CD4-positive, alpha-beta T cell treated with Interleukin-15 for 4 hours (primary cell): ENCODE measurements at places on chromosomes 6 and 20.

- DNase-seq, result no peak
Measured at GRCh38 chr6:147750413-147750812, 241.9 kb downstream of the SAMD5 start.

GRCh38 chr20:16451982-16452381 lies 121.3 kb downstream of the KIF16B start:
- DNase-seq, result no peak

DNA sequence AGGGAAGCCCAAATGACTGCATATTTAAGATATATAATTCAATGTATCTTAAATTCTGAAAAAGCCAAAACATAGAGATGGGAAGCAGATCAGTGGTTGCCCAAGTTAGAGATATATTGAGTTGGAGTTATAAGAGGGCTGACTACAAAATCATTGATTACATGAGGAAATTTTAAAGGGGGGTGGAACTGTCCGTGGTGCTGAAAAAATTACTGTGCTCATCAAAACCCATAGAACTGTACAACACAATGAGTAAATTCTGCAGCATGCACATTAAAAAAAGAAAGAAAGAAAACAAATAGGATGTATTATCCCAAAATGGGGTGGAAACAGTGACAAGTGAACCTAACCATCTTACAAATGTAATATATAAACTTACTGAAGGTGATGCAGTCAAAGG lies 100.9 kb downstream of the FUT9 start:
- no peak for DNase-seq

DNA sequence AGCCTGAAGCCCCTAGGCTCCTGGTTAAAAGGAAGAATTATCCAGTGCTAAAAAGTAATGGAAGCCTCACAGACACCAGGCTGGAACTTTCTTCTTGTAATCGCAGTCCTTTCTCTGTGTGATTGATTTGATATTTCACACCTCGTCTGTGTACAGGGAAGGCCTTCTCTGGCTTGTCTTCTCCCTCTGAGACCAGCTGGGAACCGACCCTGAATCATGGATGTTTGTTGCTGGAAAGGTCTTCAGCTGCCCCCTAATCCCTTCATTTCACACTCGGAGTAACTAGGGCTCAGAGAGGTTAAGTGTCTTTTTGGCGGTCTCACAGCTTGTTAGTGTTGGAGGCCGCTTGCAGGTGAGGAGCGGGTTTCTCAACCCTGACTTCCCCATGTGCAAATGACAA lies 500.2 kb upstream of the CDH4 start:
- DNase-seq, result no peak

DNA sequence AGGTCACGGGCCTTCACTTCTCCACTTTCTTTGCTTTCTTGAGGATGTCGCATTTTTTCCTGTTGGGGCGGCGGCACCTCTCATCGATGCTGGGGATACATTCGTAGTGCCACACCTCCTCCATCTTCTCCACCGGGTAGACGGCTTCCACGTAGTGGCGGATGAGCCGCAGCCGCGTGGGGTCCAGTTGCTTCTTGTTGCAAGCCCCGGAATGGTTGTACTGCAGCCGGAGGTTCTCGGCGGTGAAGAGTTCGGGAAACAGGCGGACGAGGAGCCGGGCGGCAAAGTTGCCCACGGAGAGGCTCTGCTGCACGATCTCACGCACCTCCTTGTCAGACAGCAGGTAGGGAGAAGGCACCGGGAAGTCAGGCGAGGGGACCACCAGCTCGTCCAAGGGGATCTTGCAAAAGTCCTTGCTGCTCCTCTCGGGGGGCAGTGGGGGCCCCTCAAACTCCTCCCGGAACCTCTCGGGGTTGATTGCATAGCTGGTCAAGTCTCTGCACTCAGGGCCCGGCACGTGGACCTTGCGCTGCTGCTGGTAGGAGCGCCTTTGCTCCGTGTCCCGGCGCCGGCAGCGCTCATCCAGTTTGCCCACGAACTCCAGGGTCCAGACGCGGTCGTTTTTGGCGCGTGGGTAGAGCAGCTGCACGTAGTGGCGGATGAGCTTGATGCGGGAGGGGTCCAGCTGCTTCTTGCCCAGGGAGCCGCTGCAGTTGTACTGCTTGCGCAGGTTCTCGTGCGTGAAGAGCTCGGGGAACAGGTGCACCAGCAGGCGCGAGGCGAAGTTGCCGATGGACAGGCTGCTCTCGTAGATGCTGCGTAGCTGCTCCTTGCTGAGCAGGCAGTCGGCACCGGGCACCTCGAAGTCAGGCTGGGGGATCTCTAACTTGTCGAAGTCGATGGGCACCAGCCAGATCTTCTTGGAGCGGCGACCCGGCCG lies 41.0 kb downstream of the MTRES1 start:
- no peak for DNase-seq

GRCh38 chr6:131819572-131820124 lies 11.8 kb downstream of the ENPP1 start:
- no peak for DNase-seq

- DNase-seq, result no peak
Measured at GRCh38 chr20:47262008-47262364, 94.5 kb downstream of the ZMYND8 start.

GRCh38 chr20:7090001-7090400 lies 322.5 kb downstream of the BMP2 start:
- no peak for DNase-seq

DNA sequence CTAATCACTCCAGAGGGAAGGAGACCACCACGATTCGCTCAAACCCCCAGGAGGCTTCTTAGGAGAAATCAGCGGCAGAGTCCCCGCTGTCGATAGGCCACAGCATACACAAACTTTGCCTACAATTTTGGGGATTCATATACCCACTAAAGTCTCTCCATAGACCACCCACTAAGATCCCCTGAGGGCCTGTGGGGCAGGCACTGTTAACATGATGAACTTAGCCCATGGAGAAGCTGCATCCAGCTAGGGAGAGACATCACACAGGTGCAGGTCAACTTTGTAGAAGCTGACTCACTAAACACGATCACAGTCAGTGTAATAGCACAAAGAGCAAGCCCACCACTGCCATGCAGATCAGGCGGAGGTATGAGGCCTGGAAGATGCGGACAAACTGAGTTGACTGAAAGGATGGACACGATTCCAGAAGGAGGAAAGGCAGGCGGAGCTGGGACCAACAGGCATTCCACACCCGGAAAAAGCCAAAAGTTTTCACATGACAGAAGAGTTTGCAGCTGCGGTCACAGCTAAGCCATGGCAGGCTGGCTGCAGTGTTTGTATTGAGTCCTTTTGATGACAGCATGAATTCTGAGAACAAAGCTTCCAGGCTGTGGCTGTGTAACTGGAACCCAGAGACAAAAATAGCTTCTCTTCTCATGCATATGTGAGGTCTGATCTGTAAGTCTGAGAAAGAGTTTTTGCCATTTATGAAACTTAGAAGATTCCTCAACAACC lies 75.7 kb upstream of the QKI start:
- no peak for DNase-seq

GRCh38 chr6:61841958-61842357 lies 444.1 kb downstream of the KHDRBS2 start:
- DNase-seq, result no peak

- DNase-seq, result no peak
Measured at GRCh38 chr6:169157197-169158148, 96.2 kb downstream of the THBS2 start.

DNA sequence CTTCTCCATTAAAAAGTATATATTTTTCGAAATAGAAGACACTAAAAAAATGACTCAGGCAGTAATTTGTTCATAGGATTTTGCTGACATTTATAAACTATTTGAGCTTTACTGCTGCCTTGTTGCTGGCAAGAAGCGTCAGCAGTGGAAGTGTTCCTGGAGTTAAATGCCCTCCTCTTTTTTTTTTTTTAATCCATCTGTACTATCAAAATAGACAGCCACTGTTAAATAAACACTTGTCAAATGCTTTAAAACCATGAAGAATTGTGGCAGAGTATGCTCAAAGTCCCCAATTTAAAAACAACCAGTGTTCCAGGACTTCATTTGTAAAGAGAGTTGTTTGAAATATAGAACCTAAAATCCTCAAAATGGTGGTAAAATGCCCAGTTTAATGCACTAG lies 253.8 kb downstream of the NKAIN2 start:
- no peak for DNase-seq

GRCh38 chr6:156701966-156702365 lies 75.2 kb upstream of the ARID1B start:
- DNase-seq, result no peak

DNA sequence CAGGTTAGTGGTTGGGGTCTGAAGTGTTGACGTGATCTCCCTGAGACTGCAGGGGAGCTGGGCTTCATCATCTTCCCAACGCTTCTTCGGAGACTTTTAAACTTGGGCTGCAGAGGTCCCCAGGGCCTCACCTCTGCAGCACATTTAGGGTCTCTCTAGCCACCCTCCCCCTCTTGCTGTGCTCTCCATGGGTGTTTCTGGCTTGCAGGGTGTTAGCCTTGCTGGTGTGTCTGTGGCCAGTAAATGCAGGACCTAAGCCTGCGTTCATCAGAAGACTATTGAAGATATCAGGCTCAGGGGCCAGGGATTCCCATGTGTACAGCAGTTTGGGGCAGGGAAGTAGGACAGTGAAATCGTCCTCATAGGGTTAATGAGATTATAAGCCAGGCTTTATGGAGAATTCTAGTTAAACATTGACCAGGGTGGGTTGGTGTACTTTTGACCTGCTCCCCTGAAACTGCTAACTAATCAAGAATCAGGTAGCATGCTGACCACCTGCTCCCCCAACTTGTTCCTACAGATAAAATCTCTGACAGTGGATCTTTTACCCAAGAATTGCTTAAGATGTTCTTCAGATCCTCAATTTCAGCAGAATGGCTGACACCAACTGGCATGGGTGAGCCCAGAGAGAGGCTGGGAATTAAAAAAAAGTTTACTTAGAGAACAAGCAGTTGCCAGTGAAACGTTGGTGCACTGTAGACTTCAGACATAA lies 3.8 kb upstream of the DDO start:
- no peak for DNase-seq

DNA sequence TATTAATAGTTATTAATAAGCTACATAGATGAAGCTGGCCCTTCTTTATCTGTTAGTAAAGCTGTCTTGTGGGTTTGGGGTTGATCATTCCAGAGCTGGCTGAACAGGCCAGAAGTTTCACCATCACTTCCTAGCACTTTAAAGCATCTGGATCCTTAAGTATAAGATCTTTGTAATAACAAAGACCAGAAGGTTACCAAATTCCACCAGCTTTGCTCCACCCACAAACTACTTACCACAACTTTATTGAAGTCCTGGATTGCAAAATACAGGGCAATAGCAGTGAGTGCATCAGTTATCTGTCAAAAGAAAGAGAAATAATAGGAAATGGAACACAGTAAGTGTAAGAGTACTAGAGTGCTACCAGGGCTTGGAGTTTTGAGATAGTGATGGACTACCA lies 33.0 kb downstream of the PIGU start:
- no peak for DNase-seq

DNA sequence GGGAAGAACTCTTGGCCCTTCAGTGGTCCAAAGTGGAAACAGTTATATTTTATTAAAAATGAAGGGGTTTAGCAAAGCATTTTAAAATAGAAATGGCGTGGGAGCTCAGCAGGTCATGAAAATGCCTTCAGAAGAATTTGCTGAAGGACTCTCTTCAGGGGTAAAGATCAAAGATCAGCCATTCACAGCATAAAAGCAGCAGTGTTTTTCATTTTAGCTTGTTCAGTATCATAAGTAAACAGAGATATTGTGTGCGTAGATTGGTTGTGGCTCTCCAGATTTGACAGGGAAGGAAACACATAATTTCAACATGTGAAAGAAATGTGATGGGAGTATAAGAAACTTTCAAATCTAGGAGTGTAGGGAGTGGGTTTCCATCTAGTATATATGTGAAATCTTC lies 519.2 kb upstream of the MAP3K7 start:
- no peak for DNase-seq

DNA sequence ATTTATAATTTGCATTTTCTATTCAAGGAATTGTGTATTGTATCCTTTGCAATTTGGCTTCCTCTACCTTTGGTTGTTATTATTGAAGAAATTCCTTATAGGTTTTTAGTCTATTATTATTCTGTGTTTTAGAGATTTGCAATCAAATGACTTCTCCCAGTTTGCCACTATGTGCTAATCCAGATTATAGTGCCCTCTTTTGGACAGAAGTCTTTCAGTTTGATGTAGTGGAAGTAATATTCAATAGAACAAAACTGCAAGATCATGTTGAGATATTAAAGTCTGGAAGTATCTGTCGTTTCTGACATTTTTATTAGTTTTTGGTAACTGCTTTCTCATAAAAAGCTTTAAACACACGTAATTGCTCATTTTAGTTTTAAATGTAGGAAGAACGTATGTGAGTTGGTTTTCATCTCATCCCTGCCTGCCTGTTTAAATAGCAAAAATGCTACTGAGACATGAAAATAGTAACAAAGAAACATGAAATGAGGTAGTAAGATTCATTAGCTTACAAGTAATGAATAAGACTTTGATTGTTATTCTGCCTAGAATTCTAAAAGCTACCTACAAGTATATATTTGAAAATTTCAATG lies 72.8 kb downstream of the RTN4IP1 start:
- DNase-seq, result peak; percentile 60

DNA sequence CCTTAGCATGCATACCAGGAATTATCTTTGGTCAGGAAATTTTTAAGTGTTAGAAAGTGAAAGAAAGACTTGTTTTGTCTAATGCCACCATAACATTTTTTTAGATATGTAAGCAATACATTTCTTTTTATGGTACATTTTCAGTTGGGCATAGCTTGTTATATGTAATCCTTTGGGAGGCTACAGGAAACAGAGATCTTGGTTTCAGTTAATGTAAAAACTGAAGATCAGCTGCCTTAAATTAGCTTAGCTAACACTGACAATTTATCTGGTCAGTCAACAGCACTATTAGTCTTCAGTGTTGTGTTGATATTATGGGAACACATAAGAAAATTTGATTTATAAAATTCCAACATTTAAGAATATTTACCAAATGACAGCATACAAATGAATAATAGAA lies 78.6 kb upstream of the SMIM8 start:
- DNase-seq, result no peak

GRCh38 chr6:151409679-151410078 lies 18.3 kb upstream of the ZBTB2 start:
- no peak for DNase-seq

DNA sequence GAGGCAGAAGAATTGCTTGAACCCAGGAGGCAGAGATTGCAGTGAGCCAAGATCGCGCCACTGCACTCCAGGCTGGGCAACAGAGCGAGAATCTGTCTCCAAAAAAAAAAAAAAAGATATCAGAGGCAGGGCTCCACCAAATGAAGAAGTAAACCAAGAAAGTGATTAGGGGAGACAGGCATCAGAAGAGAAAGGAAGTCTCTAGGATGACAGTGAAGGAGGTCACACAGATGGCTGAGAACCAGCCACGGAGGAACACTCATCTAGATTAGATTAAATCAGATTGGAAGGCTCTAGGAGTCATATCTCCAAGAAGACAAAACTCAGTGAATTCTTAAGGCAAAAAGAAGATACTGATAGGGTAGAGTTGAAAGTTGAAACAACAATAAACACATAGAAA lies 102.2 kb upstream of the CCDC28A start:
- no peak for DNase-seq

- DNase-seq, result no peak
Measured at GRCh38 chr6:54018722-54019121, 92.5 kb upstream of the MLIP start.
